COR-L47 (cell line): ENCODE measurements at places on chromosomes 16 and 17.

- DNase-seq: no peak
These were observed 493.7 kb upstream of the ERCC4 start for GRCh38 chr16:13426269-13426668.

- DNase-seq: no peak
These were observed 38.2 kb downstream of the GRB2 start for GRCh38 chr17:75367312-75367711.

- no peak for DNase-seq
These were observed 38.2 kb upstream of the CDH5 start for GRCh38 chr16:66328282-66328681.

- DNase-seq: peak; percentile 46
These were observed 451.5 kb upstream of the HSBP1 start for GRCh38 chr16:83356266-83356665.

- DNase-seq: no peak
These were observed 3.7 kb downstream of the ADAD2 start for GRCh38 chr16:84194470-84195200.

- DNase-seq: no peak
These were observed 6.9 kb downstream of the METRNL start for GRCh38 chr17:83086199-83086880.

DNA sequence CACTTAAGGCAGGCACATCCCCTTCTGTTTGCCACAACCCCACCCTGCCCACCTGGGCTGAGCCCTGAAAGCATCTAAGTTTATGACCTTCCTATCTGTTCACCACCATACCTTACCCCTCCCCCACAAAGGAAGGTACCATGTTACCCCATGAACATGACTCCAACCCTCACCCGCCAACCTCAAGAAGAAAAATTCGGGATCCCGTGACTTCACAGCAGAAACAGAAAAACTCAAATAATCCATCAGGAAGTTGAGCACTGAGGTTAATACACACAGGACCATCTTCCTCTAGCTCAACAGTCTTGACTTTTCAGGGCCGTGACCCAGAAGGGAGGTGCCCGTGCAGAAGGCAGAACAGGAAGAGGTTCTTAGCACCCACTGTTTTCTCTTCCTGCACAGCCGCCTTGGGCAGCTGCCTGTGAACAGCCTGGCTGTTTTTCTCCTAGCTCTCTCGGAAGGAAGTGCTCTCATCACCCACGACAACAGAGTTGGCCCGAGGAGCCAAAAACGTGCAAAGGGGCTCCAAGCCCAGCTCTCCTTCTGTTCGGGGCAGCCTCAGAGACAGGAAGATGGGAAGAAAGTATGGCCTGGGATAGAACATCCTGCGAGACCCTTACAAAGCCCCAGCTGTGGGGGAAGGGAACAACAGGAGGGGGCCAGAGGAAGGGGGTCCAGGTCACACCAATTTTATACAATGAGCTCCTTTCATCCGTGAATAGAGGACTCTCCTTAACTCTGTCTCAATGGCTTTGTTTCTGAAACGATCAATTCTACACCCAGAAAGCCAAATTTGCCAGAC lies 101.1 kb downstream of the XYLT1 start:
- no peak for DNase-seq

DNA sequence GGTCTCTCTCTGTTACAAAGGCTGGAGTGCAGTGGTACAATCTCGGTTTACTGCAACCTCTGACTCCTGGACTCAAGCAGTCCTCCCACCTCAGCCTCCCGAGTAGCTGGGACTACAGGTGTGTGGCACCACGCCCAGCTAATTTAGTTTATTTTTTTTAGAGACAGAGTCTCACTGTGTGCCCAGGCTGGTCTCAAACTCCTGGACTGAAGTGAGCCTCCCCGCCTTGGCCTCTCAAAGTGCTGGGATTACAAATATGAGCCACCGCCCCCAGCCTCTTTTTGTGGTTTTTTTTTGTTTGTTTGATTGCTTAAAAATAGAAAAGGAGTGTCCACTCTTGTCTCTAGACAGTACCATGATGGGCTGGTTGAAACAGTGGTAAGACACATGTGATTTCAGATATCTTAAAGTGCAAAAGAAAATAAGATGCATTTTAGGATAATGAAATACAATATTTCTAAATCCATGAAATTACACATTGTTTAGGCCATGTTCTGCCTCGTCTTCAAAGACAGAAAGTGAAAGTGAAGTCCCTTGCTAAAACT lies 27.4 kb downstream of the KIAA0513 start:
- no peak for DNase-seq

DNA sequence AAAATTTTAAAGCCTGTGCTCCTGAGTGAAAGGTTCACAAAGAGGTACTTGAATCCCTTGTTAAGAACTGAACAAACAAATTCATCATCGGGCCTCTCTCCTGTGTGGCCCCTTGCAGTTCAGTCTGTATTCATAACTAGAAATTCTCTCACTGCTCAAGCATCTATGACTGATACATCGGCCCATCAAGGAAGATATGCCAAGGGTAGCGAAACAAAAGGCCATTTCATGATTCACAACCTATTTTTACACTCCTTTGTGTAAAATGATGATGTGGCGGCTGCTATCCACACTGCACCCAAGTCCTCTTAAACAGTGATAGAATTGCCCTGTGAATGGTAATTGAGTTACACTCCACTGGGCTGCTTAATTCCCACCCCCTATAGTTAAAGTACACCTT lies 204.6 kb downstream of the STX8 start:
- DNase-seq: peak; percentile 63

- no peak for DNase-seq
These were observed 158.5 kb downstream of the PPM1E start for GRCh38 chr17:58913971-58914769.

DNA sequence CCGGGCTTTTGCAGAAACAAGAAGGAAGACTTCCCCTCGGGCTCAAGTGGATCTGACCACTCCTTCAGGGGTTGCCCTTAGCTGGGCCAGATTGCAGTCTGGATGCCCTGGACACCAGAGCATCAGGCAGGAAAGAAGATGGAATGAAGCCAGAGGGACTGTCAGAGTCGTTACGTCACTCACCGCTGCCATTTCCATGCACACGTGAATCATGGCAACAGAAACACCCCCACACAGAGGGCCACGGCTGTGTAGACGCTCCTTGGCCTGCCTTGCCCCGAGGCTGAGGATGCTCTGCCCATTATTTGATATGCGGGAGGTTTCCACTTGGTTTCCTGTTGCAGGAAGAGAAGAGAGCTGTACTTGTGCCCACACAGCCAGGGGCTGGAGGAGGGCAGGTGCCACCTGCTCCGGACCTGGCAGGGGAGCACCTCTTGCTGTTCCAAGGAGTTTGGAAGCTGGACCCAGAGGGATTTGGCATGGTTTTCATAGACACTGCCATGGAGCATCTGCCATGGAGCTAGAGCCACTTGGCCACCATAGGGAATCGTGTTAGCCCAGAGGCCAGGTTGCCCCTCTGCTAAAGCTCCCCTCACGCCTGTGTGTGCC lies 29.4 kb downstream of the RBFOX3 start:
- DNase-seq: no peak

DNA sequence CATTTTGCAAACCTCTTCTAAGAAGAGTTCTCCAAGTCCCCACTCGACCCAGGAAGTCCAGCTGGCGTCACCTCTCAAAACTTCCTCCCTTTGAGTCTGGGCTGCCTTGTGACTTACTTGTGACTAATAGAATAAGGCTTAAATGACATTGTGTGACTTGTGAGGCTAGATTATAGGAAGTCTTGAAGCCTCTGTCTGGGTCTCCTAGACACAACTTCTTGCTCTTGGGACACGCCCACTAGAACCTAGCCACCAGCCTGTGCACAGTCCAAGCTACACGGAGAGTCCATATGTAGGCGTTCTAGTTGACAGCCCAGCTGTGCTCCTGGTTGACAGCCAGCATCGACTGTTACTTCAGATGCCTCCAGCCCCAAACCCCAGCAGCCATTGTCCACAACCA lies 66.7 kb upstream of the TANC2 start:
- no peak for DNase-seq

DNA sequence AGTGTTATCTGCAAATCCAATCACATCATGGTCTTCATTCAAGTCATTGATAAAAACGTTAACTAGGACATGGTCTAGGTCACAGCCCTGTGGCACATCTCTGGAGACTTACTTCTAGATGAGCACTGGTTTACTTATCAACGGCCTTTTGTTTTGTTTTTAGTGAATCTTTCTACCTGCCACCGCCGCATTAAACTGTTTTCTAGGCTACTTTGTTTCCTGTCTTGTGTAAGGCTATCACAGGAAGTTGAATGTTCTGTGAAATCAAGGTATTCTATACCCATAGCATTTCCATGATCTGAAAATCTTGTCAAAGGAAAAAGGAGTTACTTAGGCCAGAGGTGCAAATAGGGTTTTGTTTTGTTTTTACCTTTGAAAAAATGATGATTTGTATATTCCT lies 26.9 kb downstream of the SOCS3 start:
- DNase-seq: no peak

DNA sequence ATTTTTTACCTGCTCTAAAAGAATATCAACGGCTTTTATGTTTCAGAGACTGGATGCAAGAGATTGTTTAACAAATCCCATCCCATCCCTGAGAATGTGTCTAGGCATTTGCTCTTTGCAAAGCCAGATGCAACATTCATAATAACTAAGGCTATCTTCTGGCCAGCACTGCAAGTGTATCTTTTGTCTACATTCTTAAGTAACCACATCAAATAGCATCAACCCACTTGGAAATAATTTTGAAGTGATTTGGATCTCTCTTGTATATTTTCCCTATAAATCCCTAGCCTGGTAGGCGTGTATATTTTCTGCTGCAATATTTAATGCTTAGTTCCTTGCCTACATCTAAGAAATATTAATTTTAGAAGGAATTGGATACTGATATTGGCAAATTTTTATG lies 64.3 kb downstream of the PIGL start:
- DNase-seq: no peak

GRCh38 chr17:28230011-28230410 lies 89.0 kb upstream of the TMEM97 start:
- DNase-seq: no peak

- no peak for DNase-seq
These were observed 475.6 kb downstream of the CDH13 start for GRCh38 chr16:83102336-83102735.

DNA sequence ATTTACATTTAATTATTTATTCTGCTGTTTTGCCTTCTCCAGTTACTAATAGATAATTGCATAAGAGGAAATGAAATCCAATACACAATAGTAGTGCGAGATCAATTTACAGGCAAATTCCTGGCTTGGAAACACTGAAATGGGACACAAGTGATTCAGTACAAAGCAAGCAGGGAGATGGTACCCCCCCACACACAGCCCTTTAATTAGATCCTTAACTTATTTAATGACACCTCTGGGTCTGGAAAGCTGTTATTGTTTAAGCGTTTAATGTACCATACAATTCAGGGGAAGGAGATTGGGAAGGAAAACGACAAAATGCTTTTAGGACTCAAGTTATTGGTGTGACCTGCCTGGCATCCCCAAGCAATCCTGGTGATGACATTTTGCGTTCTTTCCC lies 318.2 kb downstream of the NPIPA8 start:
- no peak for DNase-seq

- DNase-seq: no peak
These were observed 372.3 kb downstream of the SEC14L1 start for GRCh38 chr17:77513045-77513444.

DNA sequence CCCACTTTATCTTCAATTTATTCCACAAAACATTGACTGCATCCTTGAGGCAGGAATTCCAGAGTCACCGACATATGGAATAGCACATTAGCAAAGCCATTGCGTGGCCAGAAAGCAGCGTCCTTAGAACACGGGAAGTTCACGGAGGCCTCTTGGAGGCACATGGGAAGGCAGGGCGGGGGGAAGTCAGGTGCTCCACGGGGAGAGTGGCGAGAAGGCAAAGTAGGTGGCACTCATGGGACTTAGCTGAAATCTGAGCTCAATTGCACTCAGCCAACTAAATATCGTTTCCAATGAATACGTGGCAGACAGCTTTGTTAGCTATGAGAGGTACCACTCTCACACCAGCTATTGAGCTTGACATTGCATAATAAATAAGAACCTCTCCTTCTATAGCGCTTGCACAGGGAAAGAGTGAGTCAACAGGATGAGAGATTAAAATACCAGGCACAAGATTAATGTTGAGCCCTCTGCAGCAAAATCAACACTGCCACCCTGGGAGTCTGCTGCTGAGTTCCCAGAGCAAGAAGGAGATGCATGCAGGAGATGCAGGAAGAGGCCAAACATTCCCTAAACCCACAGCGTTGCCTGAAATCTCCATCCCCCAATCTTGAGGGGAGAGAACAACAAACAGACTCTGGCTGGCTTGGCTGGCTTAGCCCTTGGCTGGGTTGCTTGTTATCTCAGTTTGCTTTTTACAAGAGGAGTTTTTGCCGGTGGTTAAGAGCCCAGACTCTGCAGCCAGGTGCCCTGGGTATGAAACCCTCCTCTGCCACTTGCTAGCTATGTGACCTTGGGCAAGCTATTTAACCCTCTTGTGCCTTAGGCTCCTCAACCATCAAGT lies 28.8 kb downstream of the ABCC12 start:
- no peak for DNase-seq

DNA sequence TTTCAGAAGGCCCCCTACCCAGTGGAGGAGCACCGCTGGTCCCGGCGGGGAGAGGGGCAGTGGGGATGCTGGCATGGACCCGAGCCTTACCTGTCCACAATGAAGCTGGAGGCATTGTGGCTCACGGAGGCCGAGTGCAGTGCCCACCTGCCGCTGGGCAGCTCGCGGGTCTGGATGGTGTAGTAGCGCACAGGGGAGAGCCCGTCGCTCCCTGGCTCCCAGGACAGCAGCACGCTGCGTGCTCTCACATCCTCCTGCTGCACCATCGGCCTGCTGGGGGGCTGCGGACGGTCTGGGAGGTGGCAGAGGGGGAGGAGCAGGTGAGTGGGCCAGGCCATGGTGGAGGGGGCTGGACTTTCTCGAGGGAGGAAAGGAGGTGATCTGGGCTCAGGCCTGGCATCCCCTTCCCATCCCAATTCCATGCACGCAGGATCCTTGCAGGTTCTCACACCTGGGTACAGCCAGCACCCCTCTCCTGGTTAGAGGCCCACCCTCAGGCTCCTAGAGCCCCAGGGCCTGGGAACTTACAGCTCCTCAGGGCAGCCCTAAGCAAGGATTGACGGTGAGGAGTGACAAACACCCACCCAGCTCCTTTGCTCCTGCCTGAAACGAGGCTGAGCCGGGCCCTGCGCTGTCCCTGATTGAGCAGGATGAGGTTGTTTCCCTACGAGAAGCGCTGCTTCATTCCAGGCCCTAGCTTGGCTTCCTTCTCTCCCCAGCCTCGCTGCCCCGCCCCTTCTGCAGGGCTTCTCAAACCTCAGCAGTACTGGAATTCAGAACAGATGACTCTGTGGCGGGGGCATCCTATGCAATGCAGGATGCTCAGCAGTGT lies 76.2 kb upstream of the CDC42EP4 start:
- DNase-seq: no peak

DNA sequence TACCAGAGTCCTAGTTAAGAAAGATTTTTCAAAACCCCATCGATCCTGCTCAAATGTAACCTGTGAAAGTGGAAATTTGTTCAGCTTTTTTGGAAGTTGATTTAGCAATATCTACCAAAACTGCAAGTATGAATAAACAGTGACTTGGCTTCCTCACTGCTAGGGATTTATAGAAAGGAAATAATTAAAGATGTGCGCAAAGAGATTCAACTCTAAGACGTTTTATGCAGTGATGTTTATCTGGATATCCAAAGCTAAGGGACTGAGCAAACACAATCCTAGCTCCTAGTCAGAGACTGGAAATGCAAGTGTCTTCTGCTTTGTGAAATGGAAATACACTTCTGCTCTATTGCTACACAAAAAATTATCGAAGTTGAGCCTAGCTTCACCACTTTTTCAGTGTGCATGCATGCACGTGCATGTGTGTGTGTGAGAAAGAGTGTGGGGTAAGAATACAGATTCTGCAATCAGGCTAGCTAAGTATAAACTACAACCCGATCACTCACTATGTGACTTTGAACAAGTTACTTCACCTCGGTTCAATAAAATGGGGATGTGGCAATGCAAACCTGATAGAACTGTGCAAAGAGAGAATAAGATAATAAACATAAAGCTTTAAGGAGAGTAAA lies 52.1 kb upstream of the FOXF1 start:
- DNase-seq: no peak
